ENCODE measurements at places on chromosomes 16 and 17. TPM values are rescaled to one million over a fixed set of nuclear protein-coding genes. Genes with fewer than 3 reads are reported as not detected.

GNGT2 gene
- total RNA-seq = 24.0 TPM

- H3K4me1 ChIP-seq = no peaks in the 10 kb centered on the region
- no peak overlapping the region for H3K4me3 ChIP-seq
- H3K27me3 ChIP-seq = no peaks in the 10 kb centered on the region
- DNase-seq = no peak
Measured at GRCh38 chr17:79048826-79049755, 25.1 kb downstream of the C1QTNF1 start.

- H3K27me3 ChIP-seq = no peaks in the 10 kb centered on the region
- no peak overlapping the region for H3K27ac ChIP-seq
- no peak overlapping the region for H3K4me3 ChIP-seq
- no peaks in the 10 kb centered on the region for H3K36me3 ChIP-seq
- no peaks in the 10 kb centered on the region for H3K4me1 ChIP-seq
Measured at GRCh38 chr17:81540676-81541027, 11.5 kb downstream of the FAAP100 start.

DNA sequence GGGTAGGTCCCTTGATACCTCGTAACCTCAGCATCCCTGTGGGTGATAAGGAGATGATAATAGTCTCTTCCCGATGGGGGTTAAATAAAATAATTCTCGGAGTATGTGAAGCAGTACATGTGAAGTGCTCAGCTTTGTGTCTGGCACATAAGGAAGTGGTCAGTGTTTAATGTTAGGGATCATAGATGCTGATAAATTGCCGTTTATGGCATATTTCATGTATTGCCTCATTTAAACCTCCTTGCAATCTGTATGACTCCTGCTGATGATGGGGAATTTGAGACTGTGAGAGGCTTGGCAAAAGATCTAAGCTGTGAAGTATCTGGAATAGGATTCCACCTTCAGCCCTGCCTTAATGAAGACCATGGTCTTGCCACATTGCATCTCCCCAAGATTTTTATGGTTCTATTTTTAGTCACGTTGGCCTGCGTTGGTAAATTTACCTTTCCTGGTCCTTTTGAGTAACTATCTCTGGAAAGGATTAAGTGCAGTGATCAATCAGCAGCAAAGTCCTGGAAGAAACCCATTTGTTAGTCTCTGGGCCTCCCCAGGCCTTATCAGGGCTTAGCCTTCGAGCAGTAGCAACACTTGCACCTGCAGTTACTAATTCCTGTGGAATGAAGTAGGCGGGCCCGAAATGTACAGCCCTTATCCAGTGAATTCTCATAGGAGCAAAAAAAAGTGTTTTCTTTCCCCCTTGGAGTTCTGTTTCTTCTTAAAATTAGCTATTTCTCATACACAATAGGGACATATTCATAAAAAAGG lies 144.9 kb downstream of the WWOX start:
- no peak overlapping the region for H3K4me3 ChIP-seq
- no peaks in the 10 kb centered on the region for H3K36me3 ChIP-seq
- no peak for DNase-seq
- no peak overlapping the region for H3K27ac ChIP-seq
- no peaks in the 10 kb centered on the region for H3K4me1 ChIP-seq
- H3K27me3 ChIP-seq = no peaks in the 10 kb centered on the region

- no peak overlapping the region for H3K4me3 ChIP-seq
- H3K4me1 ChIP-seq = no peaks in the 10 kb centered on the region
- DNase-seq = no peak
- no peak overlapping the region for H3K27ac ChIP-seq
- no peaks in the 10 kb centered on the region for H3K36me3 ChIP-seq
Measured at GRCh38 chr16:82231008-82231787, 61.2 kb upstream of the MPHOSPH6 start.
